Progenitor cell of endocrine pancreas (in vitro differentiated cells): ENCODE measurements at places on chromosomes 7 and 10.

DNA sequence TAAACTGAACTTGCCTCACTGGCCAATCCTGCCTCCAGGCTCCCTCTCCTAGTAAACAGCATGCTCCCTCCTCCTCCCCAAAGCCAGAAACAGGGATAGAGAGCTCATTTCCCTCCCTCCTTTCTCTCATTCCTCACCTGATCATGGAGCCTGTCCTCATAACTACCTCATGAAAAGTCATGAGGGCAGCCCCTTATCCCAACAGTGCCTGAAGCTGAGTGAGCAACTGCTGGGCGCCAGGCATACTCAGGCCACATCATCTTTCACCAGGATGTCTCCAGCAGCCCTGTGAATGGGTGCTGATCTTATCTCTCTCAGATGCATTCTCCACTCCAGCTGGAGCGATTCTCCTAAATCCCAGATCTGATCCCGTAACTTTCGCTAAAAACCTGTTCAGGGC is 307.2 kb downstream of the PRPF18 start:
- no peak for DNase-seq

- DNase-seq = no peak
These were observed 30.6 kb downstream of the SMNDC1 start for GRCh38 chr10:110274072-110274627.

DNA sequence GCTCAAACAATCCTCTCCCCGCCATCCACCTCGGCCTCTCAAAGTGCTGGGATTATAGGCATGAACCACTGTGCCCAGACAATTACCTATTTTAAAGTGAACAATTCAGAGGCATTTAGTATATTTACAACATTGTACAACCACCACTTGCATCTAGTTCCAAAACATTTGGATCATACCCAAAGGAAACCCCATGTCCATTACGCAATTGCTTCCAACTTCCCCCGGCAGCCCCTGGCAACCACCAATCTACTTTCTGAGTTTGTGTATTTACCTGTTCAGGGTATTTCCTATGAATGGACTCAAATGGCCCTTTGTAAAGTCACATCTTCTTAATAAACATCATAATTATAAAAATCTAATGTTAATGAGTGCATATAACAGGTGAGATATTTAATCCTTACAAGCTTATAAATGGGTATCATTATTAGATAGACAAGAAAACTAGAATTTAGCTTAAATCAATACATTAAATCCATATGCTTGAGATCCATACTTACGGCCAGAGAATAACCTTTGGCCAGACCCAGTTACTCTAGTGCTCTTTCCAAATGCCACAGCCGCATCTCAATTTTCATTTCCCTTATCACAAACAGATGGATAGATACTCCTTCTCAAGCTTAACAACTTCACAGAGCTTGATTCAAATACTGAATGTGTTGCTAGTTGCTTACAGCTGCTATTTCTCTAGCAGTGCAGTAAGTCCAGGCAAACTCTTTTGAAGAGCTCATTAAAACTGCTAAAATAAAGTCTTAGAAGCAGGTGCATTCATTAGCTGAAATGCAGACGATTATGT is 133.4 kb upstream of the MKLN1 start:
- no peak for DNase-seq

DNA sequence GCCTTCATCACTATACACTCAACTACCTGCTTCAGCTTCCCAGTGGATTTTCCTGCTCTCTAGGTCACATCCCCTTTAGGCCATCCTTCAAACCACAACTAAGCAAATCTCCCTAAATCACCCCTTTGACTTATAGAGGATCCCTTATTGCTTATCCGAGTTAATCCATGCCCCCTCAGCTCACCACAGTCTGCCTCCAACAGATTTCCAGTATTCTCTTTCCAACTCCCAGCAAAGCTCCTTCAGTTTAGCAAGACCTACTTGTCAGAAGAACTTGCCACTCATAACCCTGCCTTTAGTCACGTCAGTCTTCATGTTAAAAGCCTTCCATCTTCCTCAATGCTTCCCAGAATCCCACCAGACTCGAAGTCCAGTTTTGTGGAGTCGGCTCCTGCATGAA is 38.6 kb downstream of the RAPGEF5 start:
- no peak for DNase-seq

DNA sequence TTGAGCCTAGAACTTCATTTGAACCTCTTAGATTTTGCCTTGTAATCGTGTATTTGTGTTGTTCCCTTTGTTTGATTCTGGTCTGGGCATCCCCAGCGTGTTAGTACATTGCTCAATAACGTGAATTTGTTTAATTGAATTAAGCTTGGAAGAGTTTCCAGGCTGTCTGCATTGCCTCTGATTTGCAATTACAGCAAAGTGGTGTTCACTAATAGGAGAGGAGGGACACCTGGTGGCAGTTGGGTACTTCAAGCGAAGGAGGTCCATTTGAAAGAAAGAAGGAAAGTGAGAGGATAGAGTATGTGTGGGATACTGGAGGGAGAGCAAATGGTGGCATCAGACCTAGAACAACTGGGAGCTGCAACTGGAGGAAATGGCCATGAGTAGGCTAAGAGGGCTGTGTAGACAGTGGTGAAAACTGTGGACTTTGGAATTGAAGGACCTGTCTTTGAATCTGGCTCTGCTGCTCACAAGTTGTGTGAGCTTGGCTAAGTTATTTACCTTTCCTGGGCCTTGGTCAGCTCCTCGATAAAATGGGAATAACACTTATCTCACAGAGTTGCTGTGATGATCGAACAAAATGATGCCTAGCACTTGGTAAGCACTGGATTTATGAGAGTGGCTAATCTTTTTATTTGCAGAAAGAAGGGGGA is 15.1 kb downstream of the LSMEM1 start:
- no peak for DNase-seq

DNA sequence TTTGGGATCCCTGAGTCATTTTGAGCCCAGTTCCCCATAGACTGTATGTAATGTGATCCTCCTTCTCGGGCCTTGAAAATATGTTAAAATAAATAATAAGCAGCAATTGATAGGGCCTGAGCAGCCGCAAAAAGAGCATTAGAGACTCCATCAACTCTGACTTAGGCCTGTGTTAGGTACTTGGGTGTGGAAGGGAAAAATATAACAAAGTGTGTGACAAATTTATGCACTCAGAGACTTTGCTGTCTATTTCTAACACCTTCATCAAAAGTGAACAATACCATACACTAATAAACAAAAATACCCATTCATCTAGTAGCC is 31.4 kb upstream of the HABP2 start:
- DNase-seq = no peak

DNA sequence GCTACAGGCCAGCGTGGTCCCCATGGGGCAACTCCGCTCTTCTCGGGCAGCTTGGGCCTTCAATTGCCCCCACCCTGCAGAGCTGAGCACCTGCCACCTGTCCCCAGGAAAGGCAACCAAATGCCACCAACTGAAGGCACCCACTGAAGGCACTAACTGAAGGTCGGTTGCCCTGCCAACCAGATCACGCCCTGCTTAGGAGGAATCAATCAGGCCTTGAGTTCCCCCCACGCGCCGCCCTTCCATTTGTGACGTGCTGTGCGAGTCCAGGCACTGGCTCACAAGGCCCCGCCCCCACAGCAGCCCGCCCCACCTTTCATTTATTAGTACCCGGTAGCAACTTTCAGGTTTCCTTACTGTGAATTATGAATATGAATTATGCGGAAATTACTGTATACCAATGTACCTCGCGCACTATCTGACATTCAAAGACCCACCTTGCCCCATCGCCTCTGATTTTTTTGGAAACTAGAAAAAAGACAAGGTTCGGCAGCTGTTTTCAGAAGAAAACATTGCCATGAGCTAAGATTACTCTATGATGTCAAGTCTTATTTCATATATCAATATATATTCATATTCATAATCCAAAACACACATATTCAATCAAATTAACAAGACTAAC is 83.6 kb upstream of the ABI1 start:
- no peak for DNase-seq

DNA sequence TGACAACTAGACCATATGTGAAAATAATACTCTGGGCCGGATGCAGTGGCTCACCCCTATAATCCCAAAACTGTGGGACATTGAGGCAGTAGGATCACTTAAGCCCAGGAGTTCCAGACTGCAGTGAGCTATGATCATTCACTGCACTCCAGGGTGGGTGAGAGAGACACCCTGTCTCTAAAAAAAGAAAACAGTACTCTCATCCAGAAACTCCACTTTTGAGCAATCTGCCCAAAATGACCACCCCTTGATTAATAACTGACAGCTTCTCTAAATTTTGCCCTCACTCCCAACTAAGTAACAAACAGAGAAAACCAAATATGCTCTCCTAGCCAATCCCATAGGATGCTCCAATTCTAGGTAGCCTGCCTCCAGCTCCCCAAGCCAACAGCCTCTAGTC is 62.5 kb upstream of the AKR1E2 start:
- DNase-seq = no peak

DNA sequence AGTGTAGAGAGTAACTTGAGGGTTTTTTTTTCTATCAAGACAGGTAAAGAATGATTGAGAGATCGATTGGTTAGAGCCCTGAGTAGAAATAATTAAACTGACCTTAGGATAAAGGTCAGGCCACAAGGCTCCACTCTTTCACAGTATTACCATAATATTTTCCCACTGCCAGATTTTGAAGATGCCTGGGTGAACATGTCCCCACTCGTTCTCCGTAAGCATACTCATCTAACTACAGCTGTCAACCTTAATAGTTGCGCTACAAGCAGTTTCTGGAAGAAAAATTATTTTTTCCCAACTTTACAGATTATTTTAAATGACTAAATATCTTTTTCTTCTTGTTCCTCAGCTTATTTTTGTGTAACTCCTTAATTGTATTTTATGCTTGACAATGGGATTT is 203.2 kb upstream of the LRGUK start:
- no peak for DNase-seq
